ENCODE measurements at places on chromosomes 1 and 21. TPM values are rescaled to one million over a fixed set of nuclear protein-coding genes. Genes with fewer than 3 reads are reported as not detected.

GRCh38 chr1:147798731-147799130 is 38.3 kb upstream of the GJA5 start:
- no peak for DNase-seq

ARF1 gene
- total RNA-seq = 611 TPM

- DNase-seq = peak; percentile 75
Measured at GRCh38 chr1:233543338-233544255, 70.3 kb upstream of the KCNK1 start.

GRCh38 chr1:227759341-227760300 is 24.4 kb downstream of the SNAP47 start:
- DNase-seq = no peak

DNA sequence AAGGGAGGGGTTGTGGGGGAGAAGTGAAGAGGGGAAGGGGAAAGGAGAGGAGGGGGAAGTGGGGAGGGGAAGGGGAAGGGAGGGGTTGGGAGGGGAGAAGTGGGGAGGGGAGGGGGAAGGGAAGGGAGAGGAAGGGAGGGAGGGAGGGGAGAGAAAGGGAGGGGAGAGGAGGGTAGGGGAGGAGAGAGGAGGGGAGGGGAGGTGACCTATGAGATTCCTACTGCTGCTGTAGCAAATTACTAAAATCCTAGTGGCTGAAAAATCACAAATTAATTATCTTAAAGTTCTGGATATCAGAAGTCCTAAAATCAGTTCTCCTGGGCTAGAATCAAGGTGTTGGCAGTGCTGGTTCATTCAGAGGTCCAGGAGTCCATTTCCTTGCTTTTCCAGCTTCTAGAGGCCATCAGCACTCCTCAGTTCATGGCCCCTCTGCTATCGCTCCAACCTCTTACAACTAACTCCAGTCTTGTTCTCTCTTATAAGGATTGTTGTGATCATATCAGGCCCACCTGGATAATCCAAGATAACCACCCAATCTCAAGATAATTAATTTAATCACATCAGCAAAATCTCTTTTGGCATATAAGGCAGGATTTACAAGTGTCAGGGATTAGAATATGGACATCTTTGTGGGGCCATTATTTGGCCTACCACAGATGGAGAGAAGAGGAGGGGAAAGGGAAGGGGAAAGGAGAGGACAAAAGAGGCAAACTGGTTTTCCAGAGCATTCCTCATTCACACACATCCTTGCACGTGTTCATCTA is 30.4 kb upstream of the KANK4 start:
- DNase-seq = no peak

ADGRB2 gene
- 15.1 TPM for total RNA-seq

DNA sequence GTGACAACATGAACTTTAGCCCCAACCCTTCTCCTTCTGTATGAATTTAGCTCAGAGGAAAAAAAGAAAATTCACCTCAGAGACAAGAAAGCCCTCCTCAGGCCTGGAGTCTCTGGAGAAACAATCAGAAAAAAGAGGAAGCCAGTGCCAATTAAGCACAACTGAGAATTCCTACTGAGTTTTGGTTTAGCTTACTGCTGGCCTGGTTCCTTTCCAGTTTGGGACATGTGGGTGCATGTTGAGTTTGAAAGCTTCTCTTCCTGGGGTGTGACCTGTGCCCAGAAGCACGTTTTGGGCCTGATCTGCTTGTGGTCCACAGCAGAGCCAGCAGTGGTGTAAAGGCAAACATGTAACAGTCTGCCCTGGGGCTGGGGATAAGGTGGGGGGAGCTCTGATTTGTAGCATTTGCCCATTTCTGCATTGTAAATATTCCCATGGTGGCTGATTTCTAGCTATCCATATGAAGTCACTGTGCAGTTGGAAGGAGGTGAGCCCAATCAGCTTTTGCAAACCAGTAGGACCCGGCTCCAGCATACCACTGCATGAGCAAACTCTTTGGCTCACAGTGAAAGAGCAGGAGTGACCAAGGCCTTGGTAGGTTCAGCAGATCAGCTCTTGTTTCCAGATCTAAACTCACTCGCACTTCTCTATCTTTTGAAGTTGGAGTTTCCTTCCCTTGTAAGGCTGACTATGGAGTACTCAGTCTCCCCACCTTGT is 4.7 kb upstream of the THEM5 start:
- DNase-seq = no peak

GPR153 gene
- 1.3 TPM for total RNA-seq

NLRP3 gene
- total RNA-seq = 1.8 TPM

TMEM269 gene
- total RNA-seq = not detected

GBP6 gene
- total RNA-seq = 0.54 TPM

- no peak for DNase-seq
Measured at GRCh38 chr1:219676012-219676765, 63.3 kb upstream of the ZC3H11B start.

CFHR5 gene
- not detected for total RNA-seq

PSMB4 gene
- 634 TPM for total RNA-seq

FAM151A gene
- not detected for total RNA-seq

- DNase-seq = no peak
Measured at GRCh38 chr1:85582687-85583591, 2.4 kb downstream of the CCN1 start.

PRDM16 gene
- 0.60 TPM for total RNA-seq
